ENCODE measurements at places on chromosomes 11 and 22.

DNA sequence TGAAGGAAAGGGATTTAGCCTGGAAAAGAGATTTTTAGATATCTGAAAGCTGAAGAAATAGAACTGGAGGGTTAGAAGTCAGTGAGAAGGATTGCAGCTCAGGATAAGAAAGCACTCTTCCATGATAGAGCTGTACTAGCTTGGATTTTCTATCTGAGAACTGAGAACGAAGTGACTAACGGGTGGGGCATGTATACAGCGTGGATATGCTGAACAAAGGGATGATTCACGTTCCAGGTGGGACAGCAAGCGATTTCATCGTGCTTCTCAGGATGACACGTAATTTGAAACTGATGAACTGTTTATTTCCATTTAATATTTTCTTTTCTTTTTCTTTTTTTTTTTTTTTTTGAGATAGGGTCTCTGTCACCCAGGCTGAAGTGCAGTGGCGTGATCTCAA lies 53.0 kb downstream of the GRAMD1B start:
- no peak overlapping the region for H3K4me3 ChIP-seq
- no peaks in the 10 kb centered on the region for H3K27me3 ChIP-seq
- no peak overlapping the region for H3K27ac ChIP-seq
- no peaks in the 10 kb centered on the region for H3K4me1 ChIP-seq

- peaks cover 39% of the 10 kb centered on the region for H3K36me3 ChIP-seq
- no peaks in the 10 kb centered on the region for H3K4me1 ChIP-seq
- no peak overlapping the region for H3K4me3 ChIP-seq
Measured at GRCh38 chr11:18578975-18579598, 9.4 kb downstream of the UEVLD start.

DNA sequence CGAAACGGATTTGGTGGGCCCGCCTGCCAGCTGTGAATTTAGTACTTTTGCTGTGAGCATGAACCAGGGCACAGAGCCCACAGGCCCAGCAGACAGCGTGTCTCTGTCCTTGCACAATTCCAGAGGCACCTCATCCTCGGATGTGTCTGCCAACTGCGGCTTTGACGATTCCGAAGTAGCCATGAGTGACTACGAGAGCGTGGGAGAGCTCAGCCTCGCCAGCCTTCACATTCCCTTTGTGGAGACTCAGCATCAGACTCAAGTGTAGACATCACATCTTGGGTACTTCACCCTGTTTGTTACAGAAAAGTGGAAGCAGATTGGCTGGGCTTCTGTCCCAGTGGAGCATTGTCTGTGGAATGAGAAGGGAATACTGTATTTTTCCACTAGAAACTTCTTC lies 78.6 kb upstream of the MTNR1B start:
- H3K4me3 ChIP-seq, result no peak overlapping the region
- H3K36me3 ChIP-seq, result no peaks in the 10 kb centered on the region
- no peak overlapping the region for H3K27ac ChIP-seq
- no peak for DNase-seq
- H3K27me3 ChIP-seq, result no peaks in the 10 kb centered on the region

GRCh38 chr11:74069146-74070046 lies 60.5 kb upstream of the UCP3 start:
- DNase-seq, result no peak
- no peaks in the 10 kb centered on the region for H3K4me1 ChIP-seq
- no peak overlapping the region for H3K4me3 ChIP-seq
- no peaks in the 10 kb centered on the region for H3K27me3 ChIP-seq

GRCh38 chr11:16924826-16925560 lies 89.2 kb downstream of the PLEKHA7 start:
- H3K27ac ChIP-seq, result no peak overlapping the region
- no peaks in the 10 kb centered on the region for H3K36me3 ChIP-seq
- no peaks in the 10 kb centered on the region for H3K27me3 ChIP-seq
- peak overlapping the region; percentile 47 for H3K4me3 ChIP-seq
- H3K4me1 ChIP-seq, result no peaks in the 10 kb centered on the region
- peak; percentile 44 for DNase-seq

DNA sequence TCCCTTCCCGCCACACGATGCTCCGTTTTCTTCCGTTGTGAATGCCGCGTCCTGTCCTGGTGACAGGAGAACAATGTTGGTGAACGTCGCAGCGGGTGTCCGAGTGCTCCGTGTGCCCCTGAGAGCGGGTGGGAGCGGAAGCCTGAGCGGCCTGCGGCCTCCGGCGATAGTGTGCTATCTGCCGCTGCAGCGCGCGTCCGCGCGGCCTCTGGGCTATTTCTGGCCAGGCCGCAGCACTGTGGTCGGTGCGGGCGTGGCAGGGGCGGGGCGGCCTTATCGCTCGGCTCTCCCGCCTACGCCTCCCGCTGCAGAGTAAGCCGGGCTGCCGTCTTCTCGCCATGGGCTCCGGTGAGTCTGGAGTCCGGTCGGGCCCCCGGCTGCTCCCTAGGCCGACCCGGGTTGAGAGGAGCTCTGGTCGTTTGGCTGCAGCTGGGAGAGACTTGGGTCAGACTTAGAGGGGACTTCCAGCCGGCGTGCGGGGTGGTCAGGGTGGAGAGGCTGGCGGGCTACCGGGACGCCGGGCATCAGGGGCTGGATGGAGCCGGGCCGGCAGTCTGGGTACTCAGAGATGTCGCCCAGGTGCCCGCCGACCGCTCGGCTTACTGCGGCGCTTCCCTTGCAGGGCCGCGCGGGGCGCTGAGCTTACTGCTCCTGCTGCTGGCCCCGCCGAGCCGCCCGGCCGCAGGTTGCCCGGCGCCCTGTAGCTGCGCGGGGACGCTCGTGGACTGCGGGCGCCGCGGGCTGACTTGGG lies at the start of gene GP1BB:
Gene GP1BB (plus strand): TSS at position 308 of the 751 bp plus-strand sequence. CDS start 31 bp downstream, at position 339.
- peaks cover 16% of the 10 kb centered on the region for H3K4me1 ChIP-seq
- H3K27ac ChIP-seq, result no peak within 1 kb of the TSS
- H3K4me3 ChIP-seq, result no peak within 1 kb of the TSS
- peaks cover 32% of the 10 kb centered on the region for H3K36me3 ChIP-seq
- no peak for DNase-seq
- H3K27me3 ChIP-seq, result no peaks in the 10 kb centered on the region

GRCh38 chr11:19777039-19777376 lies 64.4 kb downstream of the NAV2 start:
- peak overlapping the region; percentile 52 for H3K4me3 ChIP-seq
- no peaks in the 10 kb centered on the region for H3K27me3 ChIP-seq
- peak overlapping the region; percentile 33 for H3K27ac ChIP-seq

GRCh38 chr22:18952022-18952421 lies 15.9 kb upstream of the PRODH start:
- H3K4me3 ChIP-seq, result no peak overlapping the region
- no peak for DNase-seq
- H3K36me3 ChIP-seq, result no peaks in the 10 kb centered on the region
- peaks cover 56% of the 10 kb centered on the region for H3K27me3 ChIP-seq
- H3K4me1 ChIP-seq, result no peaks in the 10 kb centered on the region

DNA sequence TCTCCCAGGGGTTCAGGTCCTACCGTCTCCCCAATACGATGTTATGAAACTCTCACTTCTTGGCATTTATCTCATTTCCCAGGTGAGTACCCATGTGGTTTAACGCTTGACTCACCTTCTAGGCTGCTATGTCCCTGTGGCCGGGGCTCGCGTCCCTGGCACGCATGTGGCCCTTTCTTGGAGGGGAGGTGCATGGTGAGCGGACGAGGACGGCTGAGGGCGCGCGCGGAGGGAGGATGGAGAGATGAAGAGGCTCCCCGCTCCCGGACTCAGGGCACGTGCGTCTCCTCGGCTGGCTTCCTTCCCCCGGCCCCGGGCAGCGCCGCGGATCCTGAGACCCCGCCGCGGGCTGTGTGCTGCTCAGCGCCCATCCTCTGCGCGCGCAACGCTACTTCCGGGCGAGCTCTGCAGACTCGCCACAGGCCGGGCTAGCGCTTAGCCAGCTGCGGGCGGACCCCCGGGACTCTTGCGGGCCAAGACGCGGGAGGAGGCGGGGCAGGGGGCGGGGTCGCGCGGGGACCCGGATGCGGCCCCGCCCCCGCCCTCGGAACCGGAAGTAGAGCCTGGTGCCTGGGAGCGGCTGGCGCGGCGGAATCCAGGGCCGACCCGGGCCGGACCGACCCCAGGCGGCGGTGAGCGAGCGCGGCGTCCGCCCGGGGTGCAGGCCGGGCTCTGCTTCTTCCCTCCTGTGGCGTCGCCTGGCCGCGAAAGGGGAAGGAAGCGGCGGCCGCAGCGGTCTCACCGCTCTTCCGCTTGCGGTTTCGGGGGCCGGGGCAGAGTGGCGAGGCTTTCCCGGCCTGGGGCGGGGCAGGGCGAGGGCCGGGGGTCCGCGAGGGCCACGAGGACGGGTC lies at the start of gene CTTN:
Gene CTTN (plus strand): TSS at position 547 of the 851 bp plus-strand sequence. CDS start 8,769 bp downstream, outside the sequence.
- H3K4me1 ChIP-seq, result peaks cover 30% of the 10 kb centered on the region
- H3K36me3 ChIP-seq, result no peaks in the 10 kb centered on the region
- H3K27me3 ChIP-seq, result no peaks in the 10 kb centered on the region

DNA sequence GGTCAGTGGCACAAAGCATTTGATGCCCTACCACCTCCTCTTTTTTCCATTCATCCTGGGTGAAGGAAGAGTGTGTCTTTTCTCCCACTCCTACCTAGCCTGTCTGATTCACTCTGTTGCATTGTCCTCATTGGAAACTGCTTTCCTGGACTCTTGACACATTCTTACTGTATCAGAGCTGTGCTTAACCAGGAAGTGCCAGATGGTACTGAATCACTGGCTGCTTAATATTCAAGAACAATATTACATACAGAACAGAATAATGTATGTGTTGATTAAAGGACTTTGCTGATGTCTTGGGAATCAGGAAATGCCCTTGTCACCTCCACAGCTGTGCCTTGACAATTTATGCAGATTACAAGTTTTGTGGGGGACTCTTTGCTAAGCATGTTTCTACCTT lies 44.4 kb downstream of the SVIP start:
- no peaks in the 10 kb centered on the region for H3K27me3 ChIP-seq
- H3K4me3 ChIP-seq, result no peak overlapping the region
- no peaks in the 10 kb centered on the region for H3K36me3 ChIP-seq
- H3K4me1 ChIP-seq, result no peaks in the 10 kb centered on the region
- no peak for DNase-seq
- no peak overlapping the region for H3K27ac ChIP-seq

DNA sequence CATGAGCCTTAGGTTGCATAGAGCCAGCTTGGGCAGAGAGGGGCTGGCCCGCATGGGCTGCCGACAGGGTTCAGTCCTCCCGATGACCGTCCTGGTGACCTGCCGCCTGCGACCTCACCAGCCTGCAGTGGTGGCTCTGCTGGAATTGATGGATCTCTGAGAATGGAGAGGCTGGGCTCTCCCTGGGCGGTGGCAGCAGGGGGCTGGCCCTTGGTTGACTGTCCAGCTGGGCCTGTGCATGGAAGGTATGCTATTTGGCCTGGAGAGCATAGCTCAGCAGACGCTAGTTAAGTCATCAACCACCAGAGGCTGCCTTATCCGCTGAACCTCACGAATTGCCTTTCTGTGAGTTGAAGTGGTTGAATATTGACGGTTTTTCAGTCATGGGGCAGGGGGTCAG lies 19.7 kb downstream of the GRAMD4 start:
- H3K27me3 ChIP-seq, result no peaks in the 10 kb centered on the region
- H3K27ac ChIP-seq, result no peak overlapping the region
- peaks cover 5% of the 10 kb centered on the region for H3K36me3 ChIP-seq
- no peak for DNase-seq

- peak overlapping the region; percentile 25 for H3K4me3 ChIP-seq
- H3K27me3 ChIP-seq, result no peaks in the 10 kb centered on the region
- peak overlapping the region; percentile 79 for H3K27ac ChIP-seq
- H3K36me3 ChIP-seq, result no peaks in the 10 kb centered on the region
- DNase-seq, result peak; percentile 85
Measured at GRCh38 chr22:31036671-31037550, 44.2 kb upstream of the SMTN start.

GRCh38 chr11:45075519-45075918 lies 70.9 kb upstream of the PRDM11 start:
- H3K36me3 ChIP-seq, result no peaks in the 10 kb centered on the region
- no peak overlapping the region for H3K27ac ChIP-seq
- H3K4me1 ChIP-seq, result no peaks in the 10 kb centered on the region
- DNase-seq, result no peak
- peaks cover 8% of the 10 kb centered on the region for H3K27me3 ChIP-seq
- H3K4me3 ChIP-seq, result no peak overlapping the region

GRCh38 chr11:87972133-87972532 lies 203.1 kb downstream of the RAB38 start:
- no peak overlapping the region for H3K27ac ChIP-seq
- peaks cover 1% of the 10 kb centered on the region for H3K4me1 ChIP-seq
- DNase-seq, result no peak
- no peak overlapping the region for H3K4me3 ChIP-seq
- H3K27me3 ChIP-seq, result no peaks in the 10 kb centered on the region
- no peaks in the 10 kb centered on the region for H3K36me3 ChIP-seq

- H3K36me3 ChIP-seq, result no peaks in the 10 kb centered on the region
- no peaks in the 10 kb centered on the region for H3K27me3 ChIP-seq
- DNase-seq, result no peak
Measured at GRCh38 chr11:12724301-12725054, 50.3 kb downstream of the TEAD1 start.

- no peak within 1 kb of the TSS for H3K27ac ChIP-seq
- peak within 1 kb of the TSS; percentile 44 for H3K4me3 ChIP-seq
- peaks cover 73% of the 10 kb centered on the region for H3K27me3 ChIP-seq
Measured at GRCh38 chr22:39244496-39245129, at the start of gene PDGFB. TSS of gene PDGFB (minus strand) at chr22:39244982. CDS start at chr22:39243963, 1,019 bp downstream.

DNA sequence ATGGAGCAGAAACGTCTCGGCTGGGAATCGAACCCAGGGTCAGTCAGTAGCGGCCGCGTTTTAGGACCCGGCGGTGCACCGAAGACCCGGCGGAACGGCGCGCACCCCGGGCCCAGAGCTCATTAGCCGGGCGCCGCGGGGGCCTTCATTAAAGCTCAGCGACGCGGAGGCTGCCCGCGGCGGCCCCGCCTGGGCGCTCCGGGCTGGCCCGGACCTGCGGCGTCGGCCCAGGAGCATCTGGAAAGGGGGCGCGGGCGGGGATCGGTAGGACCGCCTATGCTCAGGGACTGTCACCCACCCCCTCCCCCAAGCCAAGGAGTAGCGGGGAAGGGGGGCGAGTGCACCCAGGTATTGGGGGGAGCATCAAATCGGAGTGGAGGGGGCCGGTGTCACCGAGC lies 52.2 kb downstream of the CYTH4 start:
- no peak for DNase-seq
- no peaks in the 10 kb centered on the region for H3K36me3 ChIP-seq
- peaks cover 98% of the 10 kb centered on the region for H3K27me3 ChIP-seq

DNA sequence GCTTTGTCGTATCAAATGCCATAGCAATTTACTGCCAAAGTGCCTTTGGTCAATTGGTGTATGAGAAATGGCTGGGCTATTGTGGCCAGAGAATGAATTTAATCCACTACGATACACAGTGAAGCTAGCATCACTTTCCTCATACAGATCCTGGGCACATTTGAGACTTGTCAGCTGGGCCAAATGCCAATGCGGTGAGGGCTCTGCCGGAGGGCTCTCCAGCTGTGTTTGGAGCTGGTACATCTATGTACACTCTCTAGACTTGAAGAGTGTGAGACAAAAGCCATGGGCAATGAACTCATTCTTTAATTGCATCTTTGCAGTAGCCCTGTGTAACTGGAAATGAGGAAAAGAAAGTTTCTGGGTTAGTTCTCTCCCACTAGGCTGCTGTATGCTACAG lies 1052.9 kb downstream of the NTM start:
- H3K4me3 ChIP-seq, result no peak overlapping the region
- H3K27me3 ChIP-seq, result no peaks in the 10 kb centered on the region
- no peak overlapping the region for H3K27ac ChIP-seq
- H3K4me1 ChIP-seq, result no peaks in the 10 kb centered on the region

GRCh38 chr11:106706355-106706754 lies 311.9 kb downstream of the GUCY1A2 start:
- no peak overlapping the region for H3K27ac ChIP-seq
- no peaks in the 10 kb centered on the region for H3K36me3 ChIP-seq
- H3K4me3 ChIP-seq, result no peak overlapping the region
- no peaks in the 10 kb centered on the region for H3K4me1 ChIP-seq

Measured in tibial artery (tissue), 4 donors.